ENCODE measurements at places on chromosomes 13 and 19.
A peak's percentile ranks its signal among the peaks of the same experiment; 100 is the strongest.

DNA sequence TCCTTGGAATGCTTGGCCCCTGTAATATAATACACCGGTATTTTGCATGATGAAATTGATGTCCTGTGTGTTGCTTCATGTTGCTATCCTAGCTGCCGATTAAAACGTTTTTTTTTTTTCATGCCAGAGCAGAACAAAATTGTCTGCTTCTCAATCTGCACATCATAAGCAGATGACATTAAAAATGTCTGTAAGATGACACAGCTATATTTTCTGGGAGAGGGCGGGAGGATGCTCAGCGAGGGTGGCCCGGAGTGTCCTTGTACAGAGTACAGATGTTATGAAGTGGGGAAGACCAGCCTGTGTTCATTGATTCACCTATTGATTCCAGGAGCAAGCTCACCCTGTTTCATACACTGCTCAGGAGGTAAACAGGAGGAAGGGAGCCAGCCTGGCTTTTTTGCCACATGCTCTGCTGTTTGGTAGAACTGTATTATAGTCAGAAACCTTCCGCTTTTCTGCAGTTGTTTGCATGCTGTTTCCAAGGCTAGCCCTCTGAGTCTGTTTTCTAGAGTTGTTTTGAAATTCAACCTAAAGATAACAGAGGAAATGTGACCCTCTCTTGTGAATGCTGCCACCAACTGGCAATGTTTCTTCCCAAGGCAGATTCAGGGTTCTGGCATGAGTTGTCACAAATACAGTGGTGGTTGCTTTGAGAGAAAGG, 4.7 kb upstream of the IRS2 start:
- DNase-seq = no peak

DNA sequence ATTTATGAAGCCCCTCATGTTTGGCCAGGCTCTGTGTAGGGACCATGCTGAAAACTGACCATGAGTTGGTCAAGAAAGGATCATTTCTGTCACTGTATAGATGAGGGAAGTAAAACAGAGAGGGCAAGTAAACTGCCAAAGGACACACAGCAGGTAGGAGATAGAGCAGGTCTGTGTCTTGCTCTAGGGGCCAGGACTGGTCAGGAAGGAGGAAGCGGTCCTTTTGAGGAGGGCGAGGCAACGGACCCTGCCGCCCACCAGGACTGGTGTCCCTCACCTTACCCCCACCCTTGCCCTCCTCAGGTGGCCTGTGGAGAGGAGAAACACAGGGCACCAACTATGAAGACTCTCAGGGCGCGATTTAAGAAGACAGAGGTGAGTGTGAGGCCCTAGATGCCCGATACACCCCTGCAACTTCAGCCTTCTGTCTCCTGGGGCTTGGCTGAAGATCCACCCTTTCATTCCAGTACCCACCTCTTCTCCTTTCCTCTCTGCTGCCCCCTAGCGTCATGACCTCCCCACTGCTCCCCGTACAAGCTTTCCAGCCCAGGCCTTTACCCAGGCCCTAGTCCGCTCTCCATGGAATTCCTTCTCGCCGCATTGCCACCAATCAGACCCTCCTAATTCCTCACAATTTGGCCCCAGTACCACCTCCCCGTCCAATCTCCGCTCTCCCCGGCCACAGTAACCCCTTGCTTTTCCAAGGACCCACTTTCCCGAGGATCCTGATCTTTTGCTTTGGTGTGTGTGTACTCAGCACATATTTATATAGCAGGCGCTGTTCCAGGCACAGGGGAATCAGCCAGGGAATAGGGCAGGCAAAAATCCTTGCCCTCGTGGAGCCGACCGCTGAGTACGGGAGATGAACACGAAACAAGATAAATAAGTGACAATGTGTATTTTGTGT, 3.9 kb downstream of the ANKRD24 start:
- peak; percentile 71 for DNase-seq

GRCh38 chr13:34762312-34762711, 179.8 kb upstream of the NBEA start:
- DNase-seq = no peak

GRCh38 chr19:39825093-39825463, 8.9 kb downstream of the DYRK1B start:
- no peak for DNase-seq

- DNase-seq = no peak
Measured at GRCh38 chr13:62510906-62511655, 1095.4 kb upstream of the PCDH20 start.

- no peak for DNase-seq
Measured at GRCh38 chr13:50149214-50149613, 134.0 kb downstream of the KCNRG start.

GRCh38 chr19:32070101-32070500, 275.3 kb upstream of the ZNF507 start:
- no peak for DNase-seq

DNA sequence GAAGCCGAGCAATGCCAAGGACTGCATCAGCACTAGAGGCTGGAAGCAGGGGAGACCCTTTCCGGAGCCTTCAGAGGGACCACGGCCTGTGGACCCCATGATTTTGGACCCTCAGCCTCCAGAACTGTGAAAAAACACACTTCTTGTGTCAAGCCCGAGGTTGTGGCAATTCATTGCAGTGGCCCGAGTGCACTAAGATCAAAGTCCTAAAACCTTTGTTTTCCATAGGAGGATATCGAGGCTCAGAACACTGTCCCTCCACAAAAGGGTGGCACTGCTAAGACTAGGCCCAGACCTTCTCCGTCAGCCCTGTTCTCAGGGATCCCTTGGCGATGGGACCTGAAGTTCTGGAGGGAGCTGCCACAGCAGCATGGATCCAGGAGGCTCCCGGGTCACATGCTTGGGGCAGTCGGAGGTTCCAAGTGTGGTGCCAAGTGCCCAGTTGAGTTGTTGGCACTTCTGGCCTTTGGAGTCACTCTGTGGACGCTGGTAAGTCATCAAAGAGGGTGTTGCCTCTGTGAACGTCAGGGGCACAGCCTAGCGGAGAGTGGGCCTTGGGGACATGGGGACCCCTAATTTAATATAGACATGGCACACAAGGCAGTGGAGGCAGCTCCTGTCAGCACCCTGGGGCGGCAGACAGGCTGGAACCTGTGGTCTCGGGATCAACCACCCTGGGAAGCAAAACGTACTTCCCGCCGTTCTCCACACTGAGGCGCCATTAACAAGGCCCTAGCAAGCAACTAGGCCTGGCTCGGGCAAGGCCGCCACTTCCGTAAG, 199.2 kb downstream of the COL4A1 start:
- DNase-seq = no peak

- DNase-seq = no peak
Measured at GRCh38 chr13:31476753-31477152, 262.6 kb upstream of the RXFP2 start.

DNA sequence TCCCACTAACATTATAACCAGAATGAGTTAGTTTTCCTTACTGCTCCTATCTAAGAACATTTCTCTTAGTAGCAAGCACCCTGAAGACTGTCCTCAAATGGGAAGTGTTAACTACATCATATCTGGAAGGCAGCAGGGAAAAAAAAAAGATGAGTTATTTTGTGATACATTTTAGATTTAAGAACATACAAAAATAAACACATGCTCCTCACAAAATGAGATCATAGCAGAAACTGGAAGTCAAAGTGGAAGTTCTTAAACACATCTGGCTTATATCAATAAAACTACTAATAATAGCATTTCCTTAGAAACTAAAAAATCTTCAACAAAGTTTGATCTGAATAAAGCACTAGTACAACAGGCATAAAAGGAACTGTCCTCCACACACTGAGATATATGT, 70.4 kb downstream of the SLITRK6 start:
- no peak for DNase-seq

- peak; percentile 94 for DNase-seq
Measured at GRCh38 chr19:54159352-54160181, at the start of gene LENG1. LENG1 (minus strand) TSS chr19:54159721; CDS start chr19:54159695, 26 bp downstream.

- no peak for DNase-seq
Measured at GRCh38 chr19:31372246-31372781, 23.1 kb upstream of the TSHZ3 start.

GRCh38 chr19:48955308-48955958, 758 bp downstream of the BAX start:
- DNase-seq = no peak

GRCh38 chr13:95182570-95183265, 118.5 kb downstream of the ABCC4 start:
- no peak for DNase-seq

DNA sequence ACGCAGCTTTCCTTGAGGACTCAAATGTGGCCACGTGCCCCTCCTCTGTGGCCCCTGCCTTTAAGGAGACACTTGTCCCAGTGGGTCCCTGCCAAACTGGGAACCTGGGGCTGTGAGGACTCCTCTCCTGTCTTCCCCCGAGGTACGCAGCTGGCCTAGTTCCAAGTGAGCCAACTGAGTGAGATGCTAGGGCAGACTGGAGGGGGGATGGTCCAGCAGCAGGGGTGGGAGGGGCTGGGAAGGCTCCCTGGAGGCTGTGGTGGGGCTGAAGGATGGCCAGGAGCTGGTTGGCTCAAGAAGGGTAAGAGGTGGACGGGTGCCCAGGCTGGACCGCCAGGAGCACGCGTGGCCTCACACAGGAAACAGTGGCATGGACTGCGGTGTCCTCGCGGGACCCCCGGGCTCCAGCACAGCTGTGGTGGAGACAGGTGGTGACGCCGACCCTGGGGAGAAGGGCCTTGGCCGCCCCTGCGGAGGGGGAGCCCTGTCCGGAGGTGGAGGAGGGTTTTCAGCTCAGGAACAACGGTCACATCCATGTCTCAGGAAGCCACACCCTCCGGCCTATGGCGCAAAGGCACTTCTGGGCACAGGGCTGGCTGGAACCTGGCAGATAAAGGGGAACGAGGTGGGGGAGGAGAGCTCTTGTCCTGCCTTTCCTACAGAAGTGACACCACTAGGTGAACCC, 45.8 kb downstream of the MLLT1 start:
- DNase-seq = no peak

DNA sequence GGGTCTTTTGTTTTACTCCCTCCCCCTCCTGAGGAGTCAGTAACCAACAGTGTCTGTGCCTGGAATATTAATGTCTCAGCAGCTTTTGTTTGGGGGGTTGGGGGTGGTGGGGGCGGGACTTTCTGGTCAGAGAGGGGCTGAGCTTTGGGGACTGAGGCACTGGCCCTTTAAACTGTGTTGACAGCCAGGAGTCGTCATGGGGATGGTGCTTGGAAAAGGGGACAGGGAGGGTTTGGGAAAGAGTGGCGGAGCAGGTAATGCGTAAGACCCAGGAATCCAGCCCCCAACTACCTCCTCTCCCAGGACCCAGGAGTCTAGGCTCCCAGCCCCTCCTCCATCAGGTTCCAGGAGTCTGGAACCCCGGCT, 5.2 kb downstream of the CADM4 start:
- no peak for DNase-seq

DNA sequence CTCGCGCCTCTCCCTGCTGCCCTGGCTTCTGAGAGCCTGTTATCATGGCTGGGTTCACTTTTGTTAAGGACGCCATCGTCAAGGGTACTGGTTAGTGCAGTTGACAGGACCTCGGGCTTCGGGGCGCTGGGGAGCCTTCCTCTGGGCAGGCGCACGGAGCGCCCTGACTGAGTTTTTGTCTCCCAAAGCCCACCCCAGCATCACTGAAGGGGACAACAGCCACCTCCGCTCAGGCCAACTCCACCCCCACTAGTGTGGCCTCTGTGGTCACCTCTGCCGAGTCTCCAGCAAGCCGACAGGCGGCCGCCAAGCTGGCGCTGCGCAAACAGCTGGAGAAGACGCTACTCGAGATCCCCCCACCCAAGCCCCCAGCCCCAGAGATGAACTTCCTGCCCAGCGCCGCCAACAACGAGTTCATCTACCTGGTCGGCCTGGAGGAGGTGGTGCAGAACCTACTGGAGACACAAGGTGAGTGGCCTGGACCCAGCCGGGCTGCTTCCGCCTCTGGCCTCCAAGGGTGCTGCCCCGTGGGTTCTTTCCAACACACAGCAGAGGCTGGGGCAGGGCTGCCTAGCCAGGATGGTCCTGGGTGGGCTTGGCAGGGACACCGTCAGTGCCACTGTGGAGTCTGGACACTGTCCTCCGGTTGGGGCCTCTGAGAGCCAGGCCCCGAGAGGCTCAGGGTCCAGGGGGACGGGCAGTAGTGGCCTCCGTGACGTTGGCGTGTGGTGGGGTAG, 16.9 kb downstream of the TSSK6 start:
- no peak for DNase-seq

GRCh38 chr13:71967990-71968389, 101.0 kb upstream of the DACH1 start:
- no peak for DNase-seq

- no peak for DNase-seq
Measured at GRCh38 chr19:4185413-4186086, 3.1 kb downstream of the ANKRD24 start.

GRCh38 chr13:20828539-20829364, 55.0 kb upstream of the EEF1AKMT1 start:
- DNase-seq = peak; percentile 8

- no peak for DNase-seq
Measured at GRCh38 chr13:34065928-34066327, 248.0 kb downstream of the RFC3 start.

DNA sequence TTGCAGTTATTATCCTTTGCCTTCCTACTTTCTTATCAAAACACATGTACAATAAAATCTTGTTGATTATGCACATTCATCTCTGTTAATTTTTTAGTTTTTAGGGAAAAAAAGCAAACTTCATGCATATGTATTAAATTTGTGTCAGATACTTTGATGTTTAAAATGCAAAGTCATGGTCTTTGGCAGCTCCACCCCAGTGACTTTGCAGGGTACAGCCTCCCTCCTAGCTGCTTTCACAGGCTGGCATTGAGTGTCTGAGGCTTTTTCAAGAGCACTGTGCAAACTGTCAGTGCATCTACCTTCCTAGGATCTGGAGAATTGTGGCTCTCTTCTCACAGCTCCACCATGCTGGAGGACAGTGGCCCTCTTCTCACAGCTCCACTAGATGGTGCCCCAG, 1988.1 kb upstream of the PCDH20 start:
- no peak for DNase-seq

DNA sequence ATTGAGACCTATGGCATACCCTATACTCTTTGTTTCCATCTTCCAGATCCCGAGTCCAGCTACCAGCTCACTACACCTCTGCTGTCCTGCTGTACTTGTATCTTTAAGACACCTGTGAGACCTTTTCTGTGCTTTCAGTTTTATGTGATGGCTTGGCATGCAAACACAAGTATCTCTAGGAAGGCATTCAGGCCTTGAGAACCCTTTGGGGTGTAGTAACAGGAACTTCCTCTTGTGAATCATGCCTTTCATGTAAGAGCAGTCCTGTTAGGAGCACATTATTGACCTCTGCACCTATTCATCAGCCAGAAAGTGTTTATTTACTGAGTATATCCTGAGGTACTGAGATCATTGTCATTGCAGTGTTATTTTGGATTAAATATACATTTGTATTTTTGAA, 87.0 kb upstream of the HTR2A start:
- no peak for DNase-seq

GRCh38 chr19:2034729-2035589, 16.1 kb downstream of the MKNK2 start:
- peak; percentile 63 for DNase-seq

GRCh38 chr13:75910591-75910990, 274.5 kb downstream of the LMO7 start:
- no peak for DNase-seq

GRCh38 chr19:55197528-55197927, 11.8 kb downstream of the PTPRH start:
- DNase-seq = no peak
